Pancreas (tissue), 10 donors: ENCODE measurements at places on chromosomes 6 and 20. TPM values are rescaled to one million over a fixed set of nuclear protein-coding genes. Genes with fewer than 3 reads are reported as not detected.

DNA sequence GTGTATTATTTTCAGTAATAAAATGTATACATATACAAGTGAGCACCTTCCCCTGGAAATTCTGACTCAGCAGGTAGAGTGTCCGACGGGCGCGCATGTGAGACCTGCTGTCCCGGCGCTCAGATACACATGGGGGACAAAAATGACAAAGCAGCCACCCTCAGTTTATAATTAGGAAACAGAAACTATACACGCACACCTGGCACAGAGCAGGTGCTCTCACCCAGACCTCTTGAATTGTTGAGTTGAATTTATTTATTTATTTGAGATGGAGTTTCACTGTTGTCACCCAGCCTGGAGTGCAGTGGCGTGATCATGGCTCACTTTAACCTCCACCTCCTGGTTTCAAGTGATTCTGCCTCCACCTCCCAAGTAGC lies 180.4 kb downstream of the ZDHHC14 start:
- no peak overlapping the region for H3K27ac ChIP-seq
- peaks cover 5% of the 10 kb centered on the region for H3K4me1 ChIP-seq
- no peaks in the 10 kb centered on the region for H3K27me3 ChIP-seq
- H3K4me3 ChIP-seq: no peak overlapping the region

GSTA2 gene
- 114 TPM for total RNA-seq

DNA sequence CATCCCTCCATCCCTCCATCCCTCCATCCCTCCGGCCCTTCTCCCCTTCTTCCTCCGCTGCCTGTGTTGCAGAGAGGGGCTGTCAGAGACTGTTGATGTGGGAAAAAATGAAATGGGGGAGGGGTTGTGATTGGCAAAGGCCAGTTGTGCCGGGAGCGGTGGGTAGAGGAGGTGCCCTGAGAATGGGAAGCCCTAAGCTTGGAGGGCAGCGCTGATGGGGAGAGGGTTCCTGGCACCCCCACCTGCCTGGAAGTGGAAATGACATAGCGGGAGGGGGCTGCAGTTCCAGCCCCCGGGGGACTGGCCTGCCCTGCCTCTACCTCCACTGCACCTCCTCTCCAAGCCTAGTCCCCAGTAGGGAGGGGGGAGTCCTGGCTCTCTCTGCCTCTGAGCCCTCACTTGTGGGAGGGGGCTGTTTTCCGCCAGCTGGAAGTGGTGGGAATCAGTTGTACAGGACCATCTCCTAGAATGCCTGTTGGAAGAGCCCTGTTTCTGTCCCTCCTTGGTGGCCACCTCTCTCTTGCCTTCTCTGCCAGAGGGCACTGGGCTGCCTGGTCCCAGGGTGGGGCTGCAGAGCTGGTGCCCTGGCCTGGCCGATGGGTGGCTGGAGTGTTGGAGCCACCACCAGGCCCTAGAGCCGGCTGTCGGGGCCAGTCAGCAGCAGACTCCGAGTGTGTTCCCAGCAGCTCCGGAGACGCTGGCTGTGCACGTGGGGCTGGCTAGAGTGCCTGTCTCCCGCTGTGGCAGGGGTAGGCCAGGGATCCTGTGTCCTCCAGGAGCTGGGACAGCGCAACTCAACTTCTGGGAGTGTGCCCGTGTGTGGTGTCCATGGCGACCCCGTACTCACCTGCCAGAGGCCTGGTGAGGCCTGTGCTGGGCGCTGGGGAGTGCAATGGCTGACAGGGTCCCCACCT lies 1.5 kb downstream of the DLGAP4 start:
- H3K4me3 ChIP-seq: no peak overlapping the region
- H3K36me3 ChIP-seq: no peaks in the 10 kb centered on the region
- no peak overlapping the region for H3K27ac ChIP-seq
- no peaks in the 10 kb centered on the region for H3K27me3 ChIP-seq

WFDC2 gene
- total RNA-seq: 13.3 TPM

DNA sequence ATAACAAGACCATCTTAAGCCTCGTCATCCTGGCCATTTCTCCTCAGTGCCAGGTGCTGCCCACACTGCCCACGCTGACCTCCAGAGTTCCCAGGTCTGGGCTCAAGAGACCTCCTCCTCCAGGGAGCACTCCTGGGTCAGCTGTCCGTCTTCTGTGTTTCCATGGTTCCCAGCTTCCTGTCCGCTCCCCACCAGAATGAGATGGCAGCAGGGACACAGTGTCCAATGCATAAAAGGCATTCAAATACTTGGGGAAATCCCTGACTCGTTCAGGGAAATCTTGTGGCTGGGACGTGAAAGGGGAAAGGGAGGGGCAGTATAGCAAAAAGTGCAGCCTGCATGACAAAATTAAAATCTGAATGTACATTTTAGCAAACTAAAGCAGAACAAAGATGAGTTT lies 54.3 kb downstream of the SLC23A2 start:
- H3K36me3 ChIP-seq: no peaks in the 10 kb centered on the region
- no peak overlapping the region for H3K27ac ChIP-seq
- H3K4me3 ChIP-seq: no peak overlapping the region

DNA sequence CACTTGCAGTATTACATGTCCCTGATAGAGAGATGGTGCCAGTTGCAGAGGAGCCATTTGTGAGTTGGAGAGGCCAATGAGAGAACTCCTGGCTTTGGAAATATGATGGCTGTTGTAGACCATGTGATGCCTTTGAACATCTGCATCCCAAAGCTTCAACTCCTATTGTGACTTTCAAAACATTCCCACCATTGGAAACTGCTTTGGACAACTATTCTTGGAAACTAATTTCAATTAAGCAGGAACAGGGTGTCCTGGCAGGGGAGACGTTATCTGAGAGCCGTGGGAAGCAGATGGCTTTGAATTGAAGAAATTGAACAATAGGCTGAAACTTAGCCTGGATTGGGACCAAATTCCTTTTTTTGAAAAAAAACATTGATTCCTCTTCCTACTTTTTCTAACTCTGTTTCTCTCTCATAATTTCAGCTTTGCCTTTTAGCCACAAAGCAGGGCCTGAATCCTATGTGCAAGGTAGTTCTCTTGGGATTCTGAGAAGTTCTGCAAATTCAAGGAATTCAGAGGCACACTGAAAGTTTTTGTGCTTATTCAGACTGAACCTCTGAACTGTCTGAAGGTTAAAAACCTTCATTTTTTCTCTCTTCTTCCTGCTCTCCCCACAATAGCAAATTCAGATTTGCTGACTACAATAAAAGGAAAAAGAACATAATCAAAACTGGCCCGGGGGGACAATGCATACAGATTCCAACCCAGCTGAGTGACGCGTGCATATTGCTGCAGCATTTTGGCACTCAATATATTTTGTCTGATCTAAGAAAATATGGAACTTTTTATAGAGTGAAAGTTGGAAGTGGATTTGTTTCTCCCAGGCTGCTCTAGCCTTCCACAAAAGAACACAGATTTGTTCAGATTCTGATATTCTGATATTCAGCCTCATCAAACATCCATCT lies 720.4 kb upstream of the CHD6 start:
- no peak overlapping the region for H3K4me3 ChIP-seq
- H3K27me3 ChIP-seq: no peaks in the 10 kb centered on the region
- no peak overlapping the region for H3K27ac ChIP-seq
- H3K4me1 ChIP-seq: no peaks in the 10 kb centered on the region

SYNDIG1 gene
- total RNA-seq: 0.23 TPM

- H3K4me1 ChIP-seq: peaks cover 23% of the 10 kb centered on the region
- H3K27me3 ChIP-seq: no peaks in the 10 kb centered on the region
- no peaks in the 10 kb centered on the region for H3K36me3 ChIP-seq
- peak overlapping the region; percentile 63 for H3K27ac ChIP-seq
- H3K4me3 ChIP-seq: no peak overlapping the region
Observed at GRCh38 chr6:36666826-36667591, 11.5 kb upstream of the CDKN1A start.

GRCh38 chr6:107545763-107546162 lies 55.8 kb downstream of the SOBP start:
- H3K27ac ChIP-seq: no peak overlapping the region
- no peak for DNase-seq

CRIP3 gene
- total RNA-seq: 0.46 TPM

GRIK2 gene
- 1.1 TPM for total RNA-seq

DNA sequence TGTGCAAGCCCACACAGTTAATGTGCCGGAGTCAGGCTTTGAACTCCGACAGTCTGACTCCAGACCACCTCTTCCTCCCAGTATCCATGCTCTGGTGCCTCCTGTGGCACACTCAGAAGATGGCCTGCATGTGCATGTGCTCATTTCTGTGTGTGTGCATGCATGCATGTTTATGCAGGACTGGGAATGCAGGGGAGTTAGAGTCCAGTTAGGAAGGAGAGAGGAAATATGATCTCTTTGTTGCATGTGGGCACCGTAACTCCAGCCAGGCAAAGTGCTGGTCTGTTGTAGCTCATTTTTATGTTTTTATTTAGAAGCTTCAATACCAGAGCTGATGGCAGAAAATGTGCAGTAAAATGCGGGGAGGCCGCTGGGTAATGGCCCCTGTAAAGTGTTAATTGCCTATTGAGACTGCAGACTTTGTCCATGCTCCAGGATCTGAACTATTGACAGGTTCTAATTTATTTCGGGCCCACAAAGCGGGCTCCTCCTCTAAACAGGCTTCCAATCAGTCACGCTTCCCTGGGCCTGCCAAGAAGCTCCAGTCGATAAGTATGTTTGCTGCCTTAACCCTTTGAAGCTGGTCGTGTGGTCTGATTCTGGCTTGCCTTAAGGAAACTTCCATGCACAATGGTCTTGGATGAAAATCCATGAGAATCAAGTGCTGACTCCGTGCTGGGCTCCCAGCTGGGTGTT lies 248.3 kb downstream of the DHX35 start:
- no peaks in the 10 kb centered on the region for H3K36me3 ChIP-seq
- DNase-seq: no peak
- no peaks in the 10 kb centered on the region for H3K4me1 ChIP-seq

DNA sequence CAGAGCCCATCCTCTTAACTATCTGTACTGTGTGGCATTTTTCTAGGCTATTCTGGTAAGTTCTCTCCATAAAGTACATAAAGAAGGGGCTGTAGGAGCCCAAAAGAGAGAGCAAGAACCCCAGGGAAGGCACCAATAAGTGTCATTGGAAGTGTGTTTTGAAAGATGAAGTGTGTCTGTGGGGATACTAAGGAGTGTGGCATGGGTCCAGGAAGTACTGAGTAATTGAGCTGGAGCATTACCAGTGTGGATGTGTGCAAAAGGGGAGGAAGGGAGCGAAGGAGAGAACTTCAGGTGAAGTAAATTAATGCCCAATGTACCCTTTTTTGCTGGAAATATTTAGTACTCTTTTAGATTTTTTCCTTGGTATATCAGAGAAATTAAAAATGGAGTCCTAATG lies 63.9 kb downstream of the KCNS1 start:
- no peaks in the 10 kb centered on the region for H3K4me1 ChIP-seq
- no peaks in the 10 kb centered on the region for H3K36me3 ChIP-seq
- no peak overlapping the region for H3K27ac ChIP-seq

DNA sequence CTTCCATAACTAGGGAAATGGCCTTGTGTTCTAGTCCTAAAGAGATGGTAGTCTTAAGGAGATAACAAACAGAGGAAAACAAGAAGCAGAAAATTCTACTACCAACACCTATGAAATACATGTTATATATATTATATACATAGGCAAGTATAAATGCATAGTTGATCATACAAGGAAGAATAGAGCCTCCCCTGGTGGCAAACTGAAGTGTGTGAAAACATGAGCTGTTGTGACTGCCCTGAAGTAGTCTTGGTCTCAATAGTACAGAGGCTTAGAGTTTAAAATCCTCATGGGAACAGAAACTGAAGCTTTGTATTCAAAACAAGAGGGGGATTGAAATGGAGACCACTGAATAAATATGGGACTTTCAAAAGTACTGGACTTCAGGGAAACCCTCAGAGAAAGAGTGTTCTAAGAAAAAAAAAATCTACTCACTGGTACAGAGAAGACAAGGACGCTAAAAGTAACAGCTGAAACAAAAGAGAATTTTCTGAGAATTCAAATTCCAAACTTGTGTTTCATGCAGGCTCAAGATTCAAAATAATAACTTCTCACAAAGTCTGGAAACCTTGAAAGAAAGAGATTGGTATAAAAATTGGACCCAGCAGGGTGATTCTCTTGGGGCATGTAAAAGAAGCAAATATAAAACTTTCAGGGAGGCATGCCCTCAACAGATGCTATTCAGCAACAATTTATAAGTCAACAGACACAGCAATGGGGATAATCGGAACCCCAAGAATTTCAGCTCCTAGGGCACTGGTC lies 59.7 kb upstream of the SAMD3 start:
- no peak overlapping the region for H3K27ac ChIP-seq
- H3K36me3 ChIP-seq: no peaks in the 10 kb centered on the region
- no peaks in the 10 kb centered on the region for H3K27me3 ChIP-seq
- H3K4me3 ChIP-seq: no peak overlapping the region

GRCh38 chr6:105514306-105514705 lies 111.4 kb upstream of the PREP start:
- H3K4me3 ChIP-seq: no peak overlapping the region
- no peaks in the 10 kb centered on the region for H3K36me3 ChIP-seq
- H3K4me1 ChIP-seq: no peaks in the 10 kb centered on the region
- no peak for DNase-seq
- no peaks in the 10 kb centered on the region for H3K27me3 ChIP-seq

DNA sequence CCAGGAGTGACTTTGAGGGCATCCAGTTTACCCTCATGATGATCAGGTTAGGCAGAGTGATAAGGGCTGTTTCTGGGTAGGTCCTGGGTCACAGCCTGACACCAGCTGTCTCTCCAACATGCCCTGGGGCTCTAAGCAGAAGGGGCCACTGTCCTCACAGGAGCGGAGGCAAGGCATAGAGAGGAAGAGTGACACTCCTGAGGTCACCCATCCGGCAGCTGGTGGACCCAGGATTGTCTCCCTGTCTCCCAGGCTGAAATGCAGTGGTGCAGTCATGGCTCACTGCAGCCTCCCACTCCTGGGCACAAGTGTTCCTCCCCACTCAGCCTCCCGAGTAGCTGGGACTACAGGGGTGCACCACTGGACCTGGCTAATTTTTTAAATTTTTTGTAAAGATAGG lies 12.0 kb downstream of the DLGAP4 start:
- no peaks in the 10 kb centered on the region for H3K4me1 ChIP-seq
- H3K4me3 ChIP-seq: no peak overlapping the region
- DNase-seq: peak; percentile 21
- no peak overlapping the region for H3K27ac ChIP-seq
- H3K27me3 ChIP-seq: no peaks in the 10 kb centered on the region

RNF217 gene
- total RNA-seq: 8.0 TPM

DNA sequence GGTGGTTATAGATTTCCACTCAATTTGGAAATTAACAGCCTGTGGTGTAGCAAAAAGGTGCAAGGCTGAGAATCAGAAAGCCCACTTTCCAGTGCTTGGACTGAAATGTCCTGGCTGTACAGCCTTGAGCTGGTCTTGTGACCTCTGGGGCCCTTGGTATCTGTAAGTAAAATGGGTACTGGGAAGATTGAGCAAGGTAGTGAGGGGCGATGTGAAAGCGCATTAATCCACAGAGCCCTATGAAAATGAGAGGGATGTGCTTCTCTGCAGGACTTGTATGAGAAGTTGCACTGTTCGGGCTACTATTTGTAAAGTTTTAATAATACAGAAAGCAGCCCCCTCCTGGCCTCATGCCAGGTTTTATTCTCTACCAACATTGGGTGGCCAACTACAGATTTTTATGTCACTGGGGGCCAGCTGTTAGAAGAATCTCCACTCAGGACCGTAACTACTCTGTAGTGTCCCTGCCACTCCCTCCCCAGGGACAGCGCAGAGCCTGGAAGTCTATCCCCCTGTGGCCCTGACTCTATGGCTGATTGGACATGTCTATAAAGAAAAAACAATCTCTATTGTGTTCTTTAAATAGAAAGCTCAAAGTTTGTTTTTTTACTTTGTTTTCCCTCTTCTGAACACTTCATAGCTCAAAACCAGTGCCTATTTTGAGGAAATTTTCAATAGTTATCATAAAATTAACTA lies 254.7 kb upstream of the TAB2 start:
- H3K27ac ChIP-seq: no peak overlapping the region
- H3K27me3 ChIP-seq: no peaks in the 10 kb centered on the region
- no peaks in the 10 kb centered on the region for H3K36me3 ChIP-seq
- DNase-seq: no peak
- peaks cover 2% of the 10 kb centered on the region for H3K4me1 ChIP-seq
- H3K4me3 ChIP-seq: no peak overlapping the region
